ENCODE measurements at places on chromosomes 3 and 15. TPM values are rescaled to one million over a fixed set of nuclear protein-coding genes. Genes with fewer than 3 reads are reported as not detected.

Gene SPTBN5
- 2.6 TPM for total RNA-seq

Gene TIMP4
- 19.0 TPM for total RNA-seq

Gene AHSG
- total RNA-seq = not detected

Gene GREM1
- total RNA-seq = 0.48 TPM

Gene GOLGA8O
- 0.28 TPM for total RNA-seq

Gene GOLGA8S
- total RNA-seq = 0.09 TPM

Gene TEX55
- not detected for total RNA-seq

Gene DAZL
- total RNA-seq = not detected
